Stimulated activated CD4-positive, alpha-beta T cell treated with anti-CD3 and anti-CD28 coated beads, TNF-alpha, amount 100 ng/mL, for 4 hours (primary cell): ENCODE measurements at places on chromosomes 5 and 9.

DNA sequence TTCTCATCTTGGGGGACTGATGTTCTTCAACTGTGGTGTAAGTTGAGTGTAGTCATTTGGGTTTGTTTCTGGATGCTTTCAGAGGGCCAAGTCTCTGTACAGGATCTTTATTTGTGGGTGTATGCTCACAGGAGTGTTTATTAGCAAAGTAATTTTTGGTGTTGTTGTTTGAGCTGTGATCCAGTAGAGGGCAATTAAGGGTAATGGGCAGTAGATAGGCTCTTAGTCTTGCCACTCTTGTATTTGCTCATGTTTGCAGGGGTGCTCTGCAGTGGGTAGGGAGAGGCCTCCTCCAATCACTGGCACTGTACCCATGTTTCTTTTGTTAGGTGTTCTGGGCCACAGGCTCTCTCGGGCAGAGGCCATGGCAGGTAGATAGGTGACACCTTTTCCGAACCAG is 45.9 kb upstream of the ITGA2 start:
- DNase-seq: no peak

GRCh38 chr5:78362220-78362619 is 1.8 kb downstream of the SCAMP1 start:
- DNase-seq: no peak

GRCh38 chr5:151081431-151082281 is 822 bp upstream of the TNIP1 start:
- DNase-seq: no peak

GRCh38 chr9:129121483-129121882 is 10.3 kb downstream of the PTPA start:
- DNase-seq: no peak

GRCh38 chr5:103120607-103121200 is 603 bp downstream of the PPIP5K2 start:
- no peak for DNase-seq

GRCh38 chr5:14004598-14005394 is 60.3 kb upstream of the DNAH5 start:
- DNase-seq: no peak

- DNase-seq: no peak
These were observed 20.8 kb upstream of the MATR3 start for GRCh38 chr5:139272471-139273321.

- DNase-seq: no peak
These were observed 120.5 kb downstream of the NFIB start for GRCh38 chr9:14193328-14193990.

DNA sequence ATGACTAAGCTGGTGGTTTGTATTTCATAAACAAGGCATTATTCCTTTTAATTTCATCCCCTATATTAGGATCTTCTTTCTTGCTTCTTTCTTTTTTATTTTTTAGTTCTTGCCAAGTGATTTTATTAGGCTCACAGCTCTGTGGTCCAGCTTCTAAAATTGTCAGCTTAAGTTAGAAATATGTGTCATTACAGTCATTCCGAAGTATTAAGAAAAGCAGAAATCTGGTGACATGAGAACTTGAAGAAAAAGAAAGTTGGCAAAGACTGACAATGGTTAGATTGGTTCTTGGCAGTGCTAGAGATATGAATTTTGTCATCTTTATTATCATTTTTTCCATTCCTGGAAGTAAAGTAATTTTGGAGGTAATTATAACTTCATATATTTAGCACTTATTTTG is 166.5 kb upstream of the PRR16 start:
- DNase-seq: no peak

DNA sequence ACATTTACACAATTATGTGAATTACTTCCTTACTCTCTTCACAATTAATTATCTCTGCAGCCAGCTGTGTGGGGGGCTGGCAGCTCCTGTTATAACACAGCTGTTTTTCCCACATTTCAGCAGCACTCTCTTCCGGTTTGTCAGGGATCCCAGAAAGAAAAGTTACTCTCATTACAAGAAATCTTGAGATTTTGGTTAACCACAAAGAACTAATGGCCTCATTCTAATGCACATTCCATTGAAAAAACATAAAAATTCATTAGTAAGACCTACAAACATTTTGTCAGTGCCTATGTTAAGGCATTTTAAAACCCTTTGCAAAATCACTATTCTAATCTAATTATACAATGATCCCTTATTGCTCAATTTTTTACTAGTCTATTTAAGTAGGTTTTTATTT is 64.1 kb downstream of the PDE4D start:
- no peak for DNase-seq

- no peak for DNase-seq
These were observed 253.3 kb downstream of the EDIL3 start for GRCh38 chr5:84131372-84131771.

- DNase-seq: no peak
These were observed at the start of gene GDA for GRCh38 chr9:72149231-72149975. Gene GDA, plus strand, starts transcription at chr9:72149440. Its CDS starts 120 bp downstream, at chr9:72149560.

DNA sequence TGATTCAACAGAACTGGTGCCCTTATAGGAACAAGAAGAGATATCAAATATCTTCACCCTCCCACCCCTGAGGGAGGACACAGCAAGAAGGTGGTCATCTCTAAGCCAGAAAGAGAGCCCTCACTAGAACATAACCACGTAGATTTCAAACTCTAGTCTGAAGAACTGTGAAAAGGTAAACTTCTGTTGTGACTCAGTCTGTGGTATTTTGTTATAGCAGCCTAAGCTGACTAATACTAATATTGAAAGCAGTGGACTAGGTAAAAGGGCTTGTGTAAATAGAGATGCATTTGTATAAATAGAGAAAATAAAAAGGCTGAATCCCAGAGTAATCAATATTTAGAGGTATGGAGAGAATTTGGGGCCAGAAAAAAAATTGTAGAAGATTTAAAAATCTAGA is 157.6 kb upstream of the CCNH start:
- DNase-seq: no peak

DNA sequence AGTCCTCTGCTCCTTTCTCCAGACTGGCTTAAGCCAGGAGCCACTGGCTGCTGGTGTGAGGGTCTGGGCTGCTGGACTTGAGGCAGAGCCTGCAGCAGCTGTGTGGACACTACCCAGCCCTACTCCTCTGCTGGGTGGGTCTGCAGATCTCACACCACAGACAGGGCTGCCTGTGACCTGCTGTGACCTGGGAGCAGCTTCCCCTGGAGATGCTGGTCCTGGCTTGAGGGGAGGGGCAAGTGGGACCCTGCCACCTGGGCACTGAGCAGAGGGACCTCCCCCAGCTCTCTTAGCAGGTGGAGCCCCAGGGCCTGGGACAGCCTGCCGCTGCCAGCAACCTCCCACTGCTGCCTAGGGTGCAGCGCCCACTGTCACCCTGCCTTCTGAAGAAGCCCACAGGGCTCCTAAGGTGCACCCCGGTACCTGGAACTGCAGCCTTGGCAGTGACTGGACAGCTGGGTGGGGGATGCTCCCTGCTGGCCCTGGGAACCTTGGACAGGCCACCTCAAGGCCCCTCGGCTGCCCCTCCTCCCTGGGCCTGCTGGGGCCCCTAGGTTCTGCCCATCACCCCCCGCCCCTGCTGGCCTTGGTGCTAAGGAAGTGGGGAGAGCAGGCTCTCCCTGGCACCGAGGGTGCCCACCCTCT is 9.1 kb downstream of the CACFD1 start:
- no peak for DNase-seq
